Left ventricle myocardium superior (tissue), 1 donor: ENCODE measurements at places on chromosomes 12 and 14. TPM values are rescaled to one million over a fixed set of nuclear protein-coding genes. Genes with fewer than 3 reads are reported as not detected.

DNA sequence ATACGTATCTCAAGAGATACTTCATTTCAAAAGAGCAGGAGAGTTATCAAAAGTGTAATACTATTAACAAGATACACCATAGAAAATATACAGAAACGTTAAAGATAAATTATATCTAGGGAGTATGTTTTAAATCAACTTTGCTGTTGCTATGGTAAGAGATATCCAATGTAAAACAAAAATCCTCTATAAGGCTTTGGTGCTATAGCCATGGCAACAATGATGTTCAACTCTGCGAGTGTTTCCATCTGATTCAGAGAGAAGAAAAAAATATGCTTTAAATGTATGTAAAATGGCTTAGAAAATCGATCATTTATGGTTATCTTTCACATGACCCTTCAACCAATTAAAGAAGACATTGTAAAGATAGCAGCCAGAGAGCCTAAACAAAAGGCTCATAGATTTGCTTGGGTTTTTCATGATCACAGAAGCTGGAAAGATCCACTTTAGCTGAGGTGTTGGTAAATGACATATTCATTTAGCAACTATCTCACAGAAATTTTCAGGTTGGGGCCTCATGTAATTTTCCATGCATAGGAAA lies 387.0 kb upstream of the GARIN6 start:
- no peak for DNase-seq

- DNase-seq: no peak
Measured at GRCh38 chr14:73787486-73788316, 63.9 kb upstream of the PTGR2 start.

The ETFBKMT gene
- total RNA-seq: 7.9 TPM

The TMEM263 gene
- 35.6 TPM for total RNA-seq

The MYF6 gene
- not detected for total RNA-seq

GRCh38 chr14:75542588-75543091 lies 20.4 kb downstream of the BATF start:
- DNase-seq: peak; percentile 66

The SUOX gene
- total RNA-seq: 27.9 TPM

DNA sequence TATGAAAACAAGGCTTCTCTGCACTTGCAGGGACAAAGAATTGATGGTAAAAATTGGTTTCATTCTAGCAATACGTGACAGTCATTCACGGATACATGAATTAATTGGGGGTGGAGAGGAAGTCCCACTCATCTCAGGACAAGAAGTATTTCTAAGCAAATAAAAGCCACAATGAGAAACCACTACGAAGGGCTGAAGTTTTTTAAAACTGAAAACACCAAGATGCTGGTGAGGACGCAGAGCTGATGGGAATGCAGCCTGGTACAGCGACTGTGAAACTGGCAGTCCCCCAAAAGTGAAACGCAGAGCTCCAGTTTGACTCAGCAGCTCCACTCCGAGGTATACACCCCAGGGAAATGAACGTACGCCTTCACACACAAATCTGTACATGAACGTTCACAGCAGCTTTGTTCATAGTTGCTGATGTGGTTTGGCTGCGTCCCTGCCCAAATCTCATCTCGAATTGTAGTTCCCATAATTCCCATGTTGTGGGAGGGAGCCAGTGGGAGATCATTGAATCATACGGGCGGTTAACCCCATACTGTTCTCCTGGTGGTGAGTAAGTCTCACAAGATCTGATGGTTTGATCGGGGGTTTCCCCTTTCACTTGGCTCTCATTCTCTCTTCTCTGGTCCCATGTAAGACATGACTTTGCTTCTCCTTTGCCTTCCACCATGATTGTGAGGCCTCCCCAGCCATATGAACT lies 89.0 kb downstream of the SCARB1 start:
- DNase-seq: no peak

DNA sequence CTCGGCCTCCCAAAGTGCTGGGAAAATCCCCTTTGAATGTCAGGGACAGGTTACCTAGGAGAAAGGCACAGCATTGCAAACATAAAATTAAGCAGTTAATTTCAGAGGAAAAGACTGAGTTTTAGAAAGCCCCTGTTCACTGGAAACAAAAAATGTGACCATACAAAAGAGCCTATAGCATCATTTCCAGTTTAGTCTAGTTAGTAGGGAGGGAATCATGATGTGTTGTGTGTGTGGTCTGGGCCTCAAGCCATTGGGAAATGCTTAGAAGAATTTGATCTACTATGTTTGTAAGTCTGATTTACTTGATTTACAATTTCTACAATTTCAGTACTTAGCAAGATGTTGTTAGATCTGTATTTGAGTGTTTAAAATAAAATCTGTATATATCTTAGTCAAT lies 47.1 kb upstream of the RERG start:
- DNase-seq: no peak

DNA sequence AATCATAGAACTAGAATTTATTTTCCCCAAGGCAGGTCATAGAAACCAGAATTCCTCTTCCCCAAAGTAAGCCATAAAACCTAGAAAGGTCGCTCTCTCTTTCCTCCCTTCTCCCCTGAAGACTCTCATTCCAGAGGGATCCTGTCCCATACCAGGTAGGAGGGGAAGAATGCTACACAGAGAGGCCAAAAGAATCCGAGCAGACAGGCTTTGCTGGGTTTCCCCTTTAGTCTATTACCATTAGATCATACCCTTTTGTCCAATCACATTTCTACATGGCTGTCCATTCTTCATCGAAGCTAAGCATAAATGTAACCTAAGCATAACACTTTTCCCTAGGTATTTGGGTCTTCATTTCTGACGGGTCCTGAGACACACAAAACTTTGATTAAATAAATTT lies 204.5 kb downstream of the SPTSSA start:
- no peak for DNase-seq

DNA sequence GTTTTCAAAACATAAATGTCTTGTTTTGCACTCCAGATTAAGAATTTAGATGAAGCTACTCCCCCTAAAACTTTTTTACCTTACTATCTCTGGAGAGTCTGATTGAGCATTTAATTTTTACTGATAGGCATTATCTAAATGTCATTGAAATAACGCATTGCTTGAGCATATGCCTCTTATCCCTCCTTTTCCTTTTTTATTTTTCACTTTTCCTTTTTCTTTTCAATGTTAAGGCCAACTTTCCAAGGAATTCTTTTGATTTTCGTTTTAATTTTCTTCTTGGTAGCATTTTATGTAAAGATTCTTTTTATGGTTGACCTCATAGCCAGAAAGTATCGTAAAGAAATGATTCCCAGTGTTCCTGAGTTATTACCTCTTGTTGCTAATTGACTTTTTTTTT lies 2.9 kb downstream of the SRP54 start:
- DNase-seq: no peak

The CCDC177 gene
- total RNA-seq: not detected

DNA sequence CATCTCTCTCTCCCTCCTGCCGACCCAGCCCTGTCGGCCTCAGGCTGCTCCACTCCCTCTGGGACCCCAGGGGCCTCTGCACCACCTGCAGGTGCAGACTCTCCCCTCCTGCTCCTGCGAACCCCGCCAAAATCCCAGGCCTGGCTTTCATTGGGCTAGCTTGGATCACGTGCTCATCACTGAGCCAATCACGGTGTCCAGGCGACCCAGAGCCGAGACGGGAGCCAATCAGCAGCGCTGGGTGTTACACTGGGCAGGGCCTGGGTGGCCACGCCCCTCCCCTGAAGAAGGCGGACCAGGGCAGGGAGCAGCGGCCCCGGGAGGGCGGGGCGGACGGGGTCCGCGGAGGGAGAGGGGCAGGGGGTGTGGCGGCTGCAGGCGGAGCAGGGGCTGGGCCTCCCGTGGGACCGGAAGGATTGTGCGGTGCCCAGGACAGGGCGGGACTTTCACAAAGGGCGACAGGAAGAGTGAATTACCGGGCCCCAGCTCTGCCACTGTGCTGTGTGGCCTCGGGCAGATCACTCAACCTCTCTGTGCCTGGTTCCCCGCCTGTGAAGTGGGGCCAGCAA lies 66.6 kb upstream of the FBRSL1 start:
- DNase-seq: no peak

The RD3L gene
- 29.8 TPM for total RNA-seq

- no peak for DNase-seq
Measured at GRCh38 chr14:92844204-92844603, 50.1 kb downstream of the GOLGA5 start.

GRCh38 chr12:92111256-92111655 lies 34.4 kb downstream of the BTG1 start:
- no peak for DNase-seq

GRCh38 chr12:93663006-93663728 lies 14.0 kb upstream of the CRADD start:
- peak; percentile 34 for DNase-seq

The TSPAN11 gene
- 2.6 TPM for total RNA-seq

DNA sequence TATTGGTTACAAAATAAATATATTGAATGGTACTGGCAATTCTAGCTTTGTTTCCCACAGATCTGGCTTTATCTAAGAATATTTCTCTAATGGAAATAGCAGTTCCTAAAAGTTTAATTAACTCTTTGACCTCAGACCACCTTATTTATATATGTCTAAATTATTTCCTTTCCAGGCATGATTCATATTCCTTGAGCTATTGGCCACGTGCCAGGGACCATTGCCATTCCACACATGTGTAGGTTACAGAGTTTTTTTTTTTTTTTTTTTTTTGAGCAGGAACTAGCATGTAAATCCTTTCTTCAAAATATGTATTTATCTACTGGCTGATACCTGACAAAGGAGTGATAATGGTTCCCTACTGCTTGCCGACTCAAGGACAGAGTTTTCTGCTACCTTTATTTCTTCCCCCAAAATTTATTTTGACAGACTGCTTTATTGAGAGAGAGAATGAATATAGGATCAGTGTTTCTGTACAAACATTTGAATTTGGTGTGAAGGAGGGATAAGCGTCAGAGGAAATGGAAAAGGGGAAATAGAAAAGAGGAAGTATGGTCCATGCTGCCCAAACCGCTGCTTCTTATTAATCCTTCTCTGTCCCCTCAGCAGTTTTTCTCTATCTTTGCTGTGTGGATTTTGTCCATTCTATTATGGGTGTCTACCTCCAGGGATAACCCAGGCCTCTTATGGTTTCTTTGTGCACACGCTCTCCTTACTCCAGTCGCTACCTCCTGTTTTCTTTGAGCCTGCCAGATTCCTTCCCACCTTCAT lies 36.4 kb downstream of the PDE3A start:
- peak; percentile 39 for DNase-seq

The POLE2 gene
- 0.40 TPM for total RNA-seq

- DNase-seq: no peak
Measured at GRCh38 chr12:69527506-69528272, 57.5 kb downstream of the FRS2 start.

- no peak for DNase-seq
Measured at GRCh38 chr12:45827974-45828373, 98.5 kb downstream of the ARID2 start.

DNA sequence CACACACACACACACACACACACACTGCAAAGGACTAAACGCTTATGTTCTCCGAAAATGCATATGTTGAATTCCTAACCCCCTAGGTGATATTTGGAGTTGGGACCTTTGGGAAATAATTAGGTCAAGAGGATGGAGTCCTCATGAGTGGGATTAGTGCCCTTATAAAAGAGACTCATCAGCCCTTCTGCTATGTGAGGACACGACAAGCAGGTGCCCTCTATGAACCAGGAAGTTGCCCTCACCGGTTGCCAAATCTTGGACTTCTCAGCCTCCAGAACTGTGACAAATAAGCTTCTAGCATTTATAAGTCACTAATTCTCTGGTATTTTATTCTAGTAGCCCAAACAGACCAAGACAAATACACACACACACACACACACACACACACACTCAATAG lies 20.7 kb upstream of the TCP11L2 start:
- no peak for DNase-seq

DNA sequence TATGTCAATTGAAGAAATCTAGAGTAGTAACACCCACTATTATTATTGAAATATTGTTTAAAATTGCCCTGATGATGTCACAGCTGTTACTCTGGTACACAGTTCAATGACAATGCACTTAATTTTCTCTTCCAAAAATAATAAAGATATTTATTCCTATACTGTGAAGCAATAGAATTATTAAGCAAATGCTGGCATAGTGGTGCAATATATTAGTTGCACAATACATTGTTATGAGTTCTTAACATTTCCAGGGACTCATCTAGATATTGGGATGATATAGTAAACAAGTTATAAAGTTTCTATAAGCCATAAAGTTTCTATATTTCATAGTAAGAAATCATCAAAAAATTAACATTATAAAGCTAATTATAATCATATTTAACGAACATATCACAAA lies 897.8 kb downstream of the LRFN5 start:
- DNase-seq: no peak

DNA sequence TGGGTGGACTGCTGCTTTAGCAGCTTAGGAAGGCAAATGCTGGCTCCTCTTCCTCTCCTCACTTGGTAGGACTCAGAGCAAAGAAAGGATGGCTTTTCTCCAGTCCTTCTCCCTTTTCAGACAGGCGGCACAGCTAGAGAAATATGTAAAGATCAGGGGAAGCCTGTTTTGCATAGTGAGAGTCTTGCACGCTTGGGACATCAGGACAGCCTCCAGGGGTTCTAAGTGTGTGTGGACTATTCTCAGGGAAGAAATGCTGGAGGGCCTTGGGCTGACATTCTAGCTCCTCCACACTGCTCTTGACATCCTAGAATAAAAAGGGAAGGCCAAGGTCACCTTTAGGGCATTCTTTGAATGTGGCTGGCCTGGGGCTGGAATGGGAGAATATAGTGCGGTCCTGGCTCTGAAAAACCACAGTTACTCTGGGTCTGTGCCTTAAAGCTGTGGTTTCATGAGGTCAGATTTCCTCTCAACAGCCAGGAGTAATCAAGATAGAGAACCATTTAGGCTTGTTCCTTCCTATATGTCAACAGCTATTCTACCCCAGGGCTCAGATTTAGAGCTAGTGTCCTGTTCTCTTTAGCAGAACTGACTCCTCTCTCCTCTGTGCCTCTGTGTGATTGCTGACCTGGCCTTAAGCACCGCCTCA lies 24.3 kb downstream of the CMA1 start:
- no peak for DNase-seq

GRCh38 chr14:103008768-103009357 lies 48.5 kb downstream of the CDC42BPB start:
- DNase-seq: peak; percentile 79

The KRT71 gene
- total RNA-seq: not detected

GRCh38 chr14:31312934-31313333 lies 105.3 kb upstream of the HECTD1 start:
- DNase-seq: no peak

The SLC16A7 gene
- total RNA-seq: 129 TPM

The ALDH1L2 gene
- 2.5 TPM for total RNA-seq

The DIP2B gene
- total RNA-seq: 11.4 TPM

DNA sequence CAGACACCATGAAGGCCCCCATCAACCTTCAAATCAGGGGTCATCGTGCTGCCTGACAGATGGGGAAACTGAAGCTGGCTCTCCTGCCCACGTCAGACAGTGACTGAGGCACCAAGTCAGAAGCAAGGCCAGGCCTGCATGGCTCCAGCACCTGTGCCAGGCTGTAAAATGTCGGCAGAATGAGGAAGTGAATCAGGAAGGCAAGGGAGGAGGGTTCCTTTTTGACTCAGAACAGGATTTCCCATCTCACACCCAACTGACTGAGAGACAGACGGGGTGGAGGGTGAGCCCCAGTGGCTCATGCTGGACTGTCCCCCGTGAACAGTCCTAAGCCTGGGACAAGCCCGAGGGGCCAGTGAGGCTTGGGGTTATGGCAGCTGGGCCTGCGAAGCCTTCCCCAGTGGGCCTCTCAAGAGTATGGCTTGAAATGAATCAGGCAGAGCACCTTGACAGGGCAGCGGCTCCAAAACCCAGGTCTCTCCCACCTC lies 20.9 kb downstream of the SYNE3 start:
- DNase-seq: peak; percentile 46

The DNAJC22 gene
- total RNA-seq: 0.10 TPM
